ENCODE measurements at places on chromosomes 7 and 10. TPM values are rescaled to one million over a fixed set of nuclear protein-coding genes. Genes with fewer than 3 reads are reported as not detected.

DNA sequence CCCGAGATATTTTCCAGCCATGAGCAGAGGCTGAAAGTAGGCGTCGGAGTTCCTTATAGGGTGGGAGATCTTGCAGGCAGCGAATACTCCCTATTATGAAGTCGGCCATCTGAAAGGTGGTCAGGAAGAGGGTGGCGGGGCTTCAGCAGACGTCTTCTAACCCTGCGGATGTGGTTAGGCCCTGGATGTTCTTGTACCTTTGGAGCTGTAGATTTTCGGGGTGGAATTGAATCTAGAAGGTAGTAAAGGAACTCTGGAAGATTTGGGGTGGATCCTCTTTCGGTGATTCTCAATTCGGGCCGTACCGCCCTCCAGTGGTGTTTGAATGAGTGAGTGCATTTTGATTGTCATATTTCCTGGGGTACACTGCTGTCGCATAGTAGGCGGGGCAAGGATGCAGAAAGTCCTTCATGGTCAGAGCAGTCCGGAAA is 635 bp downstream of the NUP205 start:
- DNase-seq = peak; percentile 56

GRCh38 chr7:46126675-46127300 is 205.7 kb upstream of the IGFBP3 start:
- no peak for DNase-seq

GRCh38 chr10:99993701-99994689 is 15.8 kb downstream of the DNMBP start:
- DNase-seq = no peak

DNA sequence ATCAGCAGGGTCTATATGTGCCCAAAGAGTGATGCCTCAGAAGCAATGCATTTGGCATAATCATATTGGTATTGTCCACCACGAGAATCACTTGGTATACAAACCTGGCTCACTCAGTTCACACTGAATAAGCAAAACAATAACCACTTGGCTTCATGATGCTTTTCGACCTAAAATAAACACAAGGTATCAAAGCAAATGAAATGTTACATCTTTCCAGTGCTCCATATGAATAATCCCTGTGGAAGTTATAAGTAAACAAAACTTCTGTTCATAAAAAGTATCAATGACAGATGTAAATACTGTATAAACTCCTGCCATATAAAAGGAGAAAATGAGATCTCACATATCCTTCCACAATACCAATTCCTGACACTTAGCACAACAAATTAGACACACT is 29.8 kb upstream of the EBLN1 start:
- DNase-seq = no peak

GRCh38 chr10:77594471-77594783 is 43.2 kb downstream of the KCNMA1 start:
- DNase-seq = no peak

GRCh38 chr7:149616898-149617297 is 119.3 kb upstream of the ZNF746 start:
- no peak for DNase-seq

DNA sequence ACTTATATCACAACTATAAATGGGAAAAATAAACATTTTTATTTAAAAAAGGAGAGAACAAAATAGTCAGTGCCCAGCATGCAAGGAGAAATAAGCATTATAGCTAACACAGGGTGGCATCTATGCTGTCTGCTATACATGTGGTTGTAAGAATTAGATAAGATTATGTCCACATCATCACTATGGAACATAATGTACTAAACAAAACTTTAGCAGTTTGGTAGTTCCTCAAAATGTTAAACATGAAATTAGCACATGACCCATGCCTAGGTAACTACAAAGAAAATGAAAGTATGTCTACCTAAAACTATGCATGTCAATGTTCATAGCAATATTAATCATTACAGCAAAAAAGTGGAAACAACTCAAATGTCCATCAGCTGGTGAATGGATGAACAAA is 28.7 kb upstream of the RUFY2 start:
- DNase-seq = no peak

DNA sequence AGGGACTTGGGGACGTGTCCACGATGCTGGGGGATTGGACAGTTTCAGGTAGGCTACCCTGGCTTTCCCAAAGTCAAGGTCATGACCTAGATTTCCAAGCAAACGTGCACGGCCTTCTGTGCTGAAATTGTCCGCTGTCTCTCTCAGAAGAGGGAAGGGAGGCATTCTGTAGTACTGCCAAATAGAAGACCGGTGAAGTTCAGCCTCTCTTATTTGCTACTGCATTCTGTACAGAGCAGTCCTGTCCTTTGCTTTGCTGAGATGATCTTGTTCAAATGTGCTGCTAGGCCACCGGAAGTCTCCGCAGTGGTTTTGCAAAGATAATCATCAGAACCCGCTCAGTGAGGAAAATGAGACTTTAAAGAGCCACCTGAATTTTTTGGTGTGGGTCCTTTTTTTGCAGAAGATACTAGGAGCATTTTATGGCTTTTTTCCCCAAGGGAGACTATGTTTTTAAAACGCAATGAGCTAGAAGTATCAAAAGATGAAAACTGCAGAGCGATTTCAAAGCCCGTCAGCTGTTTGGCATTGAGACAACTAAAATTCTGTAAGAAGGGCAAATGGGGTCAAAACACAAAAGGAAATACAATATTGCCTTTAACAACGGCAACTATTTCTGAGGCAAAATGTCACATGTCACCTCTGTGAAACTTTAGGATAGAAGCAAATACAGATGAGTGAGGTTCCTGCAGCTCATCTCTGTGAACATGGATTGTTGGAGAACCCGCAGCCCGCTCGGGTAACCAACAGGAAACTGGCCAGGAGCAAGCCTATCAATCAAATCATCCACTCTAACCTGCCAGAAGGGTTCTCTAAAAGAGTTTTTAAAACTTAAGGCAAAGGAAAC is 1.3 kb upstream of the NMT2 start:
- DNase-seq = peak; percentile 46

GRCh38 chr7:108515013-108515412 is 10.9 kb downstream of the PNPLA8 start:
- DNase-seq = no peak

DNA sequence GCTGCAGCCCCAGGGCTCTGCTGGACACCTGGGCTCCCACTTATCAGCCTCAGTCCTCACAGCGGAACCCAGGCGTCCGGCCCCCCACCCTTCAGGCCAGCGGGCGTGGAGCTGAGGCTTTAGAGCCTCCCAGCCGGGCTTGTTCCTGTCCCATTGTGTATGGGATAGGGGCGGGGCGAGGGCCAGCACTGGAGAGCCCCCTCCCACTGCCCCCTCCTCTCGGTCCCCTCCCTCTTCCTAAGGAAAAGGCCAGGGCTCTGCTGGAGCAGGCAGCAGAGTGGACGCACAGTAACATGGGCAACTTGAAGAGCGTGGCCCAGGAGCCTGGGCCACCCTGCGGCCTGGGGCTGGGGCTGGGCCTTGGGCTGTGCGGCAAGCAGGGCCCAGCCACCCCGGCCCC is 2.7 kb downstream of the NOS3 start:
- DNase-seq = no peak

DNA sequence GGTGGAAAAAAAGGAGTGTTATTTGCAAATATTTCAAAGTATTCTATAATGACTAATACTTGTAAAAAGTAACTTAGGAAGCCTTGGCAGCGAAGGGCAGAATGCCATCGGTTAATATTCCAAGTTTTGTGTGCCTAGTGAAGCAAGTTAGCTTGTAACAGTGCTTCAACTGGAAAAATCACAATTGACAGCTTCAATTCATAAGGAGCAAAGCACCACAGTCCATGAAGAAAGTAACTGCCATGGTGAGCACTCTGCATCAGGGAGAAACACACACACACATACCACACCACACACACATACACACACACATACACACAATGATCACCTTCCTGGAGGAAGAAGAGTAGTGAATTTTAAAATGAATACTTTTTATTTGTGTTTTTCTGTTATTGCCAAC is 298.3 kb downstream of the CNTNAP2 start:
- DNase-seq = no peak

GRCh38 chr10:12605580-12606405 is 256.4 kb downstream of the CAMK1D start:
- peak; percentile 93 for DNase-seq

DNA sequence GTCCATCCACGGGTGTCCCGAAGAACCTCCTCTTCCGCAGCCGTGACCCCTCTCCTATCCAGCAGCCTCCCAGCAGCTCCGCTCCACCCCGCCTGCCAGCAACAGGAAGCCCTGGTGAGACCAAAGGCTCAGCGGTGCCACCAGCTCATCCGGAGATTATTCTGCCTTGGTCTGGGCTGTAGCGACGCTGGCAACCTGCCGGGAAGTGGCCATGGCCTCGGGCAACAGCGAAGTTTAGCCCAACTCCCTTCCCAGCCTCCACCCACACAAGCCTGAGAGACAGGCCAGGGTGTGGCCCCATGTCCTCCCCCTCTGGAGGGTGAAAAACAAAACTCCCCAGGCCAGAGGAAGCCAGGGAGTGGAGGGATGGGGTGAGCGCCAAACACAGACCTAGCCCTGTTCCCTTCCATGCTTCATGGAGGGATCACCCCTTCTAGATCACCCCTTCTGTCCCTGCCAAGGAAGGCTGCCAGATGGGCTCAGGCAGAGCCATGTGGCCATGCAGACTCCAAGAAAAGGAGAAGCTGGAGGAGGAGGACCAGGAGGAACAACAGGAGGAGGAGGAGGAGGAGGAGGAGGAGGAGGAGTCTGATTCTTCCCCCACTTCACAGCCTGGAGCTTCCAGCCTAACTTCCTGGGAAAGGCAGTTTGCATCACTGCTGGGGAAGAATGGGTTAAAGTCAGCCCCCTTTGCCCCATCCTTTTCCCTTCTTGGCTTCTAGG is 918 bp downstream of the CALHM2 start:
- DNase-seq = peak; percentile 82

DNA sequence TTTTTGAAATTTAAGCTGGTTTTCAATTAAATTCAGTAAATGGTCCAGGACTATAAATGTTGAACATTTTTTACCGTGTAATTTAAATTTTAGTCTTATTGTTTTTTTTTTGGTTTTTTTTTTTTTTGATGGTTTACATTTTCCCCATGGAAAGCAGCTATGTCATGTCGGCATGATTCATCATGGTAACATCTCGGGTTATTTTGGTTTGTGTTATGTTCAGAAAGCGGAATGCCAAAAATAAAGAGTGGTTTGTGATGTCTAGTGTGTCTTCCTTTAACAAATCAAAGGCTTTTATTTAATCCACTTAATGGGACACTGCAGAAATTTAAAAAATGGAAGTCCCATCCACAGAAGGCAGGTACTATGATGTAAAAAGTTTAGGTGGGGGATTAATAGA is 58.5 kb downstream of the TRUB1 start:
- no peak for DNase-seq

GRCh38 chr10:120075349-120075748 is 182.8 kb downstream of the SEC23IP start:
- DNase-seq = no peak

DNA sequence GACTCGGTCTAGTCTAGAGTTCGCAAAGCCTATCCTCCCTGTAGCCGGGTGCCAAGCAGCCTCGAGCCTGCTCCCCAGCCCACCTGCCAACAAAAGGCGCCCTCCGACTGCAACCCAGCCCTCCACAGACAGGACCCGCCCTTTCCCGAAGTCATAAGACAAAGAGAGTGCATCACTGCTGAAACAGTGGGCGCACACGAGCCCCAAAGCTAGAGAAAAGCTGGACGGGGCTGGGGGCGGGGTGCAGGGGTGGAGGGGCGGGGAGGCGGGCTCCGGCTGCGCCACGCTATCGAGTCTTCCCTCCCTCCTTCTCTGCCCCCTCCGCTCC is 622 bp upstream of the COL1A2 start:
- DNase-seq = no peak

GRCh38 chr7:44292876-44293560 is 32.4 kb downstream of the CAMK2B start:
- peak; percentile 34 for DNase-seq

- peak; percentile 22 for DNase-seq
These were observed 11.5 kb downstream of the ELFN1 start for GRCh38 chr7:1681581-1681980.

DNA sequence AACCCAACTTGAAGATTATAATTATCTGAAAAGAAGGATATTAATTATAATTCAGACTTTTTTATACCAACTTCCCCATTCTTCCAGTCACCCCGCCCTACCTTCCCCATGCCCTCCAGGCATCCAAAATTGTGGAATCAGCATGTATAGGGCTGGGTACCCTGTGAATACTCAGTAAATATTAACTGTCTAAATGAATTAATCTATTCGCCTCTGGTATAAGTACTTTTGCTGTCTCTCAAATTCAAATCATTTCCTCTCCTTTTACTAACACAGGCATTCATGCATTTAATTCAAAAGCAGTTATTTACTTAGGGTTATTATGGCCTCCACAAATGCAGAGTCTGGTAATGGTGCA is 26.5 kb upstream of the GOT1 start:
- DNase-seq = no peak

DNA sequence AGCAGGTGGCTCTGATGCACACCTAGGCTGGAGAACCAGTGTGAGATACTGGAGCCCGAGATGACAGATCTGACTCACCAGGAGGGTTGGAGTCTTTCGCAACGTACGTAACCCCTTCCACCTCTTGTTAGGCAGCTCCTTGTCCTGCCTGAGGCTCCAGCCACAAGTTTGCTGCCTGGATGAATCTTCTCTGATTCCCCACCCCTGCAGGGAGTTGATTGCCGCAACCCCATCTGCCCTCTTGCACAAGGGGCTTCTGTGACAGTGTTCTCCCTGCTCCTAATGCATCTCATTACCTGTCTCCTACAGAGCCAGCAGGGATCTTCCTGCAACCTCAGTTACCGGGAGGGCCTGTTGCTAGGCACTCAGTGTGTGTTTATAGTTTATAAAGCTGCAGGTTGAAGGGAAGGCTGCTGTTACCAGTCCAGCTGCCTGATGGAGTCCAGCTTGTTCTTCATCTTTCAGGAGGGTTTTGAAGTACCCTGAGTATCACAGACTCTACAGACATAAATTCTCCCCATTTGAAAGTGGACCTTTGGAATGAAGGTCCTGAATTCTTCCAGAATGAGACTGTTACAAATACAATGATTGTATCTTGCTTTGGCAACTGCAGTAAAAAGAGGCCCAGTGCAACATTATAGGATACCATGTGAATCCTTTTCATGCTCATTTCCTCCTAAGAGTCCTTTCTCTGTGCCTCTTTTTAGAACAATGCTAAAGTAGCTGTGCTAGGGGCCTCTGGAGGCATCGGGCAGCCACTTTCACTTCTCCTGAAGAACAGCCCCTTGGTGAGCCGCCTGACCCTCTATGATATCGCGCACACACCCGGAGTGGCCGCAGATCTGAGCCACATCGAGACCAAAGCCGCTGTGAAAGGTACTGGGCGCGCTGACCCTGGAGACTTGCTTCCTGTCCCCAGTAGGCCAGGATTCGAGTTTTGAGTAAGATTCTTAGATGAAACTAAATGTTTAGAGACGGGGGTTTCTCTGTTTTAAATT is 6.5 kb downstream of the MDH2 start:
- no peak for DNase-seq

GRCh38 chr7:121273467-121274167 is 55.2 kb upstream of the WNT16 start:
- DNase-seq = no peak

DNA sequence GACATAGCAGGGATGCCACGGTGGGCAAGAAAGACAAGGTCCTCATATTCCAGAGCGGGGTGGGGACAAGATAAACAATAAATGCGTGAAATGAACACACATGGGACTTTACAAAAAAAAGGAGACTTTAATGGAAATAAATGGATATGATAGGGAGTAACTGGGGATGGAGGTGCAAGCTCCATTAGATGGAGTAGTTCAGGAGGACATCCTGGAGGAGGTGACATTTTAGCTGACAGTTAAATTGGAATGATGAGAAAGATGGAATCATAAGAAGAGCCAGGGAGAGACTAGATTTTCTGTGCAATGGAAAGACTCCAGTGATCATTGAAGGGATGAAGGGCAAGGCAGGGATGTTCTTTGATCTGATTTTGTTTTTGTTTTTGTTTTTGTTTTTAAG is 83.6 kb upstream of the MYL10 start:
- DNase-seq = no peak

Gene PLA2G12B
- total RNA-seq = not detected

Gene GNA12
- total RNA-seq = 41.8 TPM

Gene SP4
- total RNA-seq = 13.3 TPM

Gene PLXNA4
- total RNA-seq = 7.6 TPM
